ENCODE measurements at places on chromosomes 4 and X.

- no peak for DNase-seq
These were observed 19.0 kb upstream of the PPP3CA start for GRCh38 chr4:101366331-101366730.

GRCh38 chr4:138773321-138773720, 242.3 kb upstream of the NOCT start:
- DNase-seq = no peak

DNA sequence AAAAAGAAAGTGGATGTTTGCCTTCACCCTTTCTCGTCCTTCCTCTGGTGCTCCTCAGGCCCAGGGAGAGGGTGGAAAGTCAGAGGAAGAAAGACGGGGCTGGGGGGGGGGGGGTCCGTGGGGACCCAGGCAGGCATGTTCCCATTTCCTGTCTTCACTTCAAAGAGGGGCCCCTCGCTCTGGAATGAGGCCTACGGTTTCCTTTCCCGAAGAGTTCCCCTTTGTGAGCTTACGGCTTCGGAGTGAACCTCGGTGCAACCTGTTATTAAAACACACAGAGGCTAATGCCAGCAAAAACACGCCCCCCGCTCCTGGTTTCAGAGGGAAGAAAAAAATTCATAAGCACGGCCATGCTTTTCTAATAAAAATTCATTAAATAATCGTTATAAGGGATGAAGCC, 40.1 kb downstream of the SHOX start:
- DNase-seq = no peak

GRCh38 chr4:45550766-45551366, 573.0 kb downstream of the GABRG1 start:
- DNase-seq = no peak

- no peak for DNase-seq
These were observed 31.3 kb downstream of the SUPT20HL2 start for GRCh38 chrX:24282381-24283126.

- no peak for DNase-seq
These were observed 23.0 kb upstream of the NFKB1 start for GRCh38 chr4:102478186-102478585.

DNA sequence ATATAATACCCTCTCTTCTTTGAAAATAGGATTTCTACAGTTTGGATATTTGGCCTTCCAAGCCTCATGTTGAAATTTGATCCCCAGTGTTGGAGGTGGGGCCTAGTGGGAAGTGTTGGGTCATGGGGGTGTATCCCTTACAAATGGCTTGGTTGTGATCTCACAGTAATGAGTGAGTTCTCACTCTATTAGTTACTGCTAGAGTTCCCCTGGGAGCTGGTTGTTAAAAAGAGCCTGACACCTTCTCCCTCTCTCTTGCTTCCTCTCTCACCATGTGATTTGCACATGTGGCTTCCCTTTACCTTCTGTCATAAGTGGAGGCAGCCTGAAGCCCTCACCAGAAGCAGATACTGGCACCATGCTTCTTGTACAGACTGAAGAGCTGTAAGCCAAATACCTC, 73.9 kb downstream of the HDAC8 start:
- no peak for DNase-seq

DNA sequence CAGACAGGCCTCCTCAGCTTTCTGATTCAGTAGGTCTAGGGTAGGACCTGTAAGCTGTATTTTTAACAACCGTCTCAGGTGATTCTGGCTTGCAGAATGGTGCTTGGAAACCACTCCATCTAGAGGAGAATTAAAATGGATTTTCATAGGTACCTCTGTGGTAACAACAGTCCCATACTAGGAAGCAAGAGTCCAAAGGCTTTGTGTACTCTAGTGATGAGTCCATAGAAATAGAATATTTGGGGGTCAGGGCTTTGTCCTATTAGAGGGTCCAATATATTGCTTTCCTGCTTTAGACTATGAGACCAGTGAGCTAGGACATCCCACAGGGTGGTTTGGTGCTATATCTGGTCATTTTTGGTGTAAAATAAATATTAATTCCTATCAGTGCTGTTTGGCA, 242.0 kb downstream of the SCFD2 start:
- no peak for DNase-seq

Measured in activated T-helper 1 cell treated with anti-CD3 and anti-CD28 coated beads, Interleukin-2, amount 50 U/mL, for 16 hours (primary cell).